HuH-7 (cell line): ENCODE measurements at places on chromosomes 5 and 9.

DNA sequence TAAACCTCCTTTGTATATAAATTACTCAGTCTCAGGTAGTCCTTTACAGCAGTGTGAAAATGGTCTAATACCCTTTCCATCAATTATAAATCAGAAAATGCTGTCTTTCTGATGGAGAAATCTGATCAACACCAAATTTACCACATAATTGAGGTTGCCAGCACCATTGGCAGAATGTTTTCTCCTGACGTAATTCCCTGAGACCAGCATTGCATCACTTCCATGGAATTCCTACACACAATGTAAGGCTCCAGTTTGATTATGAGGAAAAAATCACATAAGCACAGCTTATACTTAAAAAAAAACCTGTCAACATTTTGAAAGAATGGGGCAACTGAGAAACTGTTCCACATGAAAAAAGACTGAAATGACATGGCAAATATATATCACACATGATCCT is 618.7 kb upstream of the CDH6 start:
- no peak for DNase-seq

GRCh38 chr5:59186623-59187022 is 603.7 kb downstream of the RAB3C start:
- no peak for DNase-seq

GRCh38 chr9:133371261-133371711 is 4.6 kb downstream of the SURF4 start:
- no peak for DNase-seq

GRCh38 chr5:166093312-166093711 is 2198.1 kb upstream of the WWC1 start:
- DNase-seq = no peak

- DNase-seq = no peak
Measured at GRCh38 chr9:128371630-128372117, 500 bp downstream of the URM1 start.

DNA sequence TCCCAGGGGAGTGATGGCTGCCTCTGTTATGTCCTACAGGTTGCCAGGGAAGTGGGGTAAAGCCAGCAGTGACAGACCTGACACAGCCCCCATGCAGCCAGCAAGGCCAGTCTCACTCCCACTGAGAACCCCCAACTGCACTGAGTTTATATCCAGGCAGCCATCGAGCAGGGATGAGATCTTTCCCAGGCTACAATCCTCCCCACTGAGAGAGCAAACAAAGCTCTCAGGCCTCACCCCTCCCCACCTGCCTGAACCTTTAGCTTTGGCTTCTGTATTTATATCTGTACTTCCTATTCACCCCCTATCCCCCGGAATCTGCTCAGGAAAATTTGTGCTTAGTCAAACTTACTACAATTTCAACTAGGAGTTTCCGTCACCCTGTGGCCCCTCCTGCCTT is 284.1 kb downstream of the FAM170A start:
- no peak for DNase-seq

GRCh38 chr5:135127439-135128240 is 93.6 kb upstream of the PITX1 start:
- no peak for DNase-seq

DNA sequence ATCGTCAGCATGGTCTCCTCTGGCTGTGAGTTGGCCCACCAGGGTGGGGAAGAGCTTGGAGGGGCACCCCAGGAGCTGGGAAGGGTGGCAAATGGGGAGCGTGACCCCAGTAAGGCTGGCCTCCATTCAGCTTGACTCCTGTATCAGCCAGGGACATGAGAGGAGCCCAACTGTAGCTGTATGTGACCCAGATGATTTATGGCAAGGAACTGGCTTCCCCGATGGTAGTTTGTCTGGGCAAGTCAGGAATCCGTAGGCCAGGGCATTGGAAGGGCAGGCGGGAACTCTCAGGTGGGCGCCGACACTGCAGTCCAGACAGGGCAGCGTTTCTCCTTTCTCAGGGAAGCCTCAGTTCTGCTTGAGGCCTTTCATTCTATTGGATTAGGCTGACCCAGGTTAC is 2.3 kb downstream of the SLC34A1 start:
- DNase-seq = no peak

- no peak for DNase-seq
Measured at GRCh38 chr5:67014957-67015400, 181.6 kb downstream of the CD180 start.

- no peak for DNase-seq
Measured at GRCh38 chr5:158368686-158369085, 509.7 kb upstream of the CLINT1 start.

GRCh38 chr5:38790268-38790667 is 55.5 kb upstream of the OSMR start:
- no peak for DNase-seq

- DNase-seq = no peak
Measured at GRCh38 chr9:72749276-72749675, 203.6 kb downstream of the ALDH1A1 start.

DNA sequence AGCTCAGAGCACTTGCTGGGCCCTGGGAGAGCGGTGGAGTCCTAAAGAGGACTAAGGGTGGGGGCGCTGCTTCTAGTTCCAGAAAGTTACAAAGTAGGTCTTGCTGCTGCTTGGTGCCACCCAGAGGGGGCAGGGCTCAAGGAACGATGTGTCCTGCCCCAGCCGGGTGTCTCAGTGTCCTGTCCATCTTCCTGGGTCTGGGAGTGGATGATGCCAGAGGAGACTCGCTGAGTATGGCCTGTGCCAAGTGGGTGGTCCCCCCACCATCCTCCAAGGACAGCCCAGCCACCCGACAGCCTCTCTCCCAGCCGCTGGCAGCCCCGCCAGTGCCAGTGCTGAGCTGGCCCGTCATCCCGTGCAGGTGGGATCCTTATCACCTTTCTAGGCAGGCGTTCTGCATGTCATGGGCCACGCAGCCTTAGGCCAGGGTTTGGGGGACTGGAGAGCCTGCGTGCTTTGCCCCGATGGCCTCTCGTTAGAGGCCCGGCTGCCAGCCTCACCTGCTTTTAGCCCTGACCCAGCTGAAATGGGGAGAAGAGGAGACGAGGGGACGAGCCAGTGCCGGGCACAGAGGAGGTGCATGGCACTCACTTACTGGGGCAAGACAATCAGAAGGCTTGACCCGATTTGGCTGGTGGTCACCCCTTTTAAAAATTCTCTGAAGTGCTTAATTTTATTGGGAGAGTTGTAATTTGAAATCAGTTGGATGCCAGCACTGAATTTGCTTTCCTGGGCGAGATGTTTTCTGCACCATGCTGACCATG is 5.6 kb downstream of the WNK2 start:
- no peak for DNase-seq

DNA sequence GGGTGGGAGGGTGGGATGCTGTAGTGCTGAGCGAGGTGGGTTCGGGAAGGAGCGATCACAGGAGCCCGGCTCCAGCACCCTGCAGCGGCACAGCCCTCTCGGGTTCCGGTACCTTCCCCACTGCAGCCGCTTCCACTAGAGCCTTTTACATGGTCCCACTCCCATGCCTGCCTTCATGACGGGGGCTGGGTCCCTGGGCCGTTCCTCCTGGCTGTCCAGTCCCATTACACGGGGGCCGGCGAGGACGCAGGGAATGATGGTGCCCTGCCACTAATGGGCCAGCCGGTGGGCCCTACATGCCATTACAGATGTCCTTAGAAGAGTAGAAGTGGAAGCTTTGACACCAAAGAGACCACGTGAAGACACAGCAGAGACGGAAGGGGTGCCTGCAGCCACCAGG is 104.6 kb upstream of the PPP1R26 start:
- no peak for DNase-seq

- no peak for DNase-seq
Measured at GRCh38 chr5:115196161-115196560, 26.5 kb upstream of the TRIM36 start.

DNA sequence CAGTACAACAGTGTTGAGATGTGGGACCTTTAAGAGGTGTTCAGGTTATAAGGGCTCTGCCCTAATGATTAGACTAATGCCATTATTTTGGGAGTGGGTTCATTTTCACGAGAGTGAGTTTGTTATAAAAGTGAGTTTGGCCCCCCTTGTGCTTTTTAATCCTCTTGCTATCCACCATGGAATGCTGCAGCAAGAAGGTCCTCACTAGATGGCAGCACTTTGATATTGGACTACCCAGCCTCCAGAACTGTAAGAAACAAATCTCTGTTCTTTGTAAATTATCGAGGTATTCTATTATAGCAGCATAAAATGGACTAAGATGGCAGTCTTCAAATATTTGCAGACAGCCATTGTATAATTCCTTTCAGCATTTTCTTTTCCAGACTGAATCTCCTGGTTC is 212.4 kb downstream of the LRRC70 start:
- DNase-seq = no peak

GRCh38 chr9:4984171-4984620 is 876 bp upstream of the JAK2 start:
- peak; percentile 52 for DNase-seq

- no peak for DNase-seq
Measured at GRCh38 chr5:145471831-145472612, 363.1 kb downstream of the PRELID2 start.

GRCh38 chr5:74457876-74458275 is 182.7 kb downstream of the ENC1 start:
- no peak for DNase-seq

- no peak for DNase-seq
Measured at GRCh38 chr5:156230887-156231286, 96.1 kb upstream of the SGCD start.

GRCh38 chr5:181218795-181219124 is 4.3 kb upstream of the TRIM41 start:
- no peak for DNase-seq

DNA sequence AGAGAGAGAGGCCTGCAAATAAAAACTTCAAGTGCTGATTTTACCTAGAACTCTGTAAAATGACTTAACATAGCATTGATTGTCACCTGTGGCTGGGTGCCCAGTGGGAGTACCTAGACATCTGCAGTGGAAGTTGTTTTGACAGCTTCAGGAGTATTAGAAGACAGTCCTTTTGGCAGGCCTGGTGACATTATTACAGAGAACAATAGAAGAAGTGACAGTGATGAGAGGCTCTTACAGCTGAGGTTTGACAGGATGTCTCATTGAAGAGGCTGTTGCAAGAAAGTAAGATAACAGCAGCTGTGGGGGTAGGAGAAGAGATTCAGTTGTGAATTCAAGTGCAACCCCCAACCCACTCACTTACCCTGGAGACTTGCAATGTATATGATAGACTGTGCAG is 27.9 kb upstream of the MUSK start:
- no peak for DNase-seq

DNA sequence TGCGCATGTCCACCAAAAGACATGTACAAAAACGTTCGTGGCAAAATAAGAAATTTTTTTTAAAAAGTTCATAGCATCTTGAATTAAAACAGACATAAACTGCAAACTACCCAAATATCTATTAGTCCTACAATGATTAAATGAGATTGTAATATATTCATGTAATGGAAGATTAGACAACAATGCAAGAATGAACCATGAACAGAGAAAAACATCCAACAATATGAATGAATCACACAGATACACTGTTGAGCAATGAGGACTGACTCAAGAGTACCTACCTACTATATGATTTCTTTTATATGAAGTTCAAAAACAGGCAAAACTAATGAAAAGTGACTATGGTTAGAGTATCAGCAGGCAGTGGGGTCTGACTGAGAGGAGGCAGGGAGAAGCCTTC is 17.9 kb upstream of the CTNNAL1 start:
- DNase-seq = no peak

GRCh38 chr5:141757402-141757801 is 75.4 kb upstream of the ARAP3 start:
- DNase-seq = peak; percentile 46

GRCh38 chr5:120518581-120518980 is 54.5 kb downstream of the PRR16 start:
- DNase-seq = no peak

GRCh38 chr5:35902046-35902672 is 36.3 kb downstream of the CAPSL start:
- DNase-seq = no peak

- no peak for DNase-seq
Measured at GRCh38 chr9:89419978-89420394, 77.9 kb downstream of the SEMA4D start.

DNA sequence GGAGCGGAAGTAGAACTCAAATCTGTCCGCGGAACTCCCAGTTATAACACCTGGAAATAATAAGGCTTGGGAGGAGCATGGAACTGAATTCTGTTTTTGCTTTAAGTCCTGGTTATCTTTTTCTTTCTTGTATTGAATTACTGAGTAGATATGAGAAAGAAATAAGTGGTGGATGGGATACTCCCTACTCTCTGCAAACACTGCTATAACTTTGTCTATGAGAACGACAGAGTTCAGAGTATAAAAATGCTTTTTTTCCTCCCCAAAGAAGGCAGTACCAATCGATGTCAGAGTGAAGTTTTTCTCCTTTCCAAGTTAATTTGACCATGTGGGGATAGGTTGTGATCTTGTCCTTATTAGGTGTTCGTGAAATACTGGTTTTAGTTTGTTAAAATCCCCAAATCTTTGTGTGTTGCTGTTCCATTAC is 1.2 kb downstream of the RIC1 start:
- DNase-seq = no peak

DNA sequence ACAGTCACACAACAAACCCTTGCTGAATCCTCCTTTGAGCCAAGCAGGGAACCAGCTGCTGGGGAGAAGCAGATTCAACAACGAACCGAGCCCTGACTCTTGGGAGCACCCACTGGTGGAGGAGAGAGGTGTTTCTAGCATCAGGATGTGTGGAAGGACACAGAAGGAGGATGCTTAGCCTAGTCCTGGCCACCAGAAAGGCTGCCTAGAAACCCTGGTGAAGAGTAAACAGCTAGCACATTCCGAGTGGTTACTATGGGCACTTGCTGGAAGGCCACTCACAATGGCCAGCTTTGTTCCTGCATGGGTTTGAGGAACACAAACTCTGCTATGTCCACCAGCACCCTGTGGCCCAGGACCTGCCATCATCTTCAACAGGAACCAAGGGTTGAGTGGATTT is 1.8 kb downstream of the TIFAB start:
- no peak for DNase-seq

DNA sequence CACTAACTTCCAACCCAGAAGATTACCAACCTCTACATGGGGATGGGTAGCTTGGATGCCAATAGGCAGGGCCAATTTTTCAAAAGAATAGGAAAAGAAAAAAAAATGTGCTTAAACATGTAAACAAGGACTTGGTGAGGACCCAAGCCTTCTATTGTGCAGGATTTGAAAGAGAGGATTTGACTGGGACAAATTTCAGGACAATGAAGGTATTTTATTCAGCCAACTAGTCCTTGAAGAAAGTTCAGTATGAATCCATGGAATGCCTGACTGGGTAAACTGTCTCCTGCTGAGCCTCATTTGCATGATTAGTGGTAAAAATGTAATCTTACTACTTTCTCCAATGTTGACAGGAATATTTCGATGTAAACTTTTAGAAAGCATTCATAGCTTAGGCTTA is 192.5 kb upstream of the RORB start:
- no peak for DNase-seq

- DNase-seq = no peak
Measured at GRCh38 chr5:166695326-166695725, 1596.1 kb upstream of the WWC1 start.

DNA sequence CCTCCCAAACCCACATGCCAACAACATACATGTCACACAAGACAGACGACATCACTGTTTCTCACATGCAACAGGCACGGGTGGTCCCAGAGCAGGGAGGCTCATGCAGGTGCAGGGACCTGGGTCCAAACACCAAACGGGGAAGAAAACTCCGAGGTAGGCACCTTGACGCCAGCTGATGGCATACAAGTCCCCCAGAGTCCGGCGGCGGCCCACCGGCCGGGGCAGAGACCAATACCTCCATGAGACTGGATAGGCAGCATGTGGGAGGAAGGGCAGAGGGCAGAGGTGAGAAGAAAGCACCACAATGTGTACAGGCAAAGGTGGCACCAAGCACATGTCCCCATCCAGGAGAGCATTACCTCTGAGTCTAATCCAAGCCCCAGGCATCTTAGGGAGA is 73.0 kb upstream of the UBTD2 start:
- no peak for DNase-seq
